ENCODE measurements at places on chromosomes 11 and 22. TPM values are rescaled to one million over a fixed set of nuclear protein-coding genes. Genes with fewer than 3 reads are reported as not detected.

DNA sequence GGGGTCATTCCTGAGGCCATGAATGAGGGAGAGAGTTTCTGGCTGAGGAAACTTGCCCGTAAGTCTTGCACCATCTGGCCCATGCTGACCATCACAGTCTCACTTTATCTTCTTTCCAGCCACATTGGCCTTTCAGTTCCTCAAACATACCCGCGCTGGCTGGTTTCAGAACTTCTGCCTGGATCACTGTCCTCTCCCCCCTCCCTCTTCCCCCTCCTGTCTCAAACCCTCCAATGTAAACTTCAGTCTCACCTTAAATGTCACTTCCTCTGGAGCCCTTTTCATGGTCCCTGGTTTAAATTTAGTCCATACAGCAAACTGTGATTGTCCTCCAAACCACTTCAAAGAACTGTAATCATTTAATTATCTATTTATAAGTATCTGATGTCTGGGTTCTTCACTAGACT, 3.7 kb upstream of the TMEM109 start:
- DNase-seq = no peak

- DNase-seq = no peak
Observed at GRCh38 chr22:45503816-45504372, 1.2 kb downstream of the FBLN1 start.

DNA sequence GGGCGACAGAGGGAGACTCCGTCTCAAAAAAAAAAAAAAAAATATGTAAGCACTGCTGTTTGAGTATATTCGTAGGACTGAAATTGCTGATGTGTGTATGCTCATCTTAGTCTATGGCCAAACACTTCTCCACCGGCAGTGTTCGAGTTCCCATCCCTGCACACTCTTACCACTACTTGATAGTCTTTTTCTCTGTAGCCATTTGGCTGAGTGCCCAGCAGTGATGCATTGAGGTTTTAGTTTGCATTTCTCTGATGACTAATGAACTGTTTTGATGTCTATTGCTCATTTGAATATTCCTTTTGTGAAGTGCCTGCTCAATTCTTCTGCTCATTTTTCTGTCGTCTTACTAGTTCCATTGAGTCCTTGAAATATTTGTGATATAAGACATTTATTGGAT, 1.9 kb downstream of the TIRAP start:
- peak; percentile 96 for DNase-seq

- no peak for DNase-seq
Observed at GRCh38 chr22:17892376-17892775, 118.1 kb upstream of the BID start.

GRCh38 chr11:35598254-35599125, 19.8 kb upstream of the FJX1 start:
- peak; percentile 17 for DNase-seq

DNA sequence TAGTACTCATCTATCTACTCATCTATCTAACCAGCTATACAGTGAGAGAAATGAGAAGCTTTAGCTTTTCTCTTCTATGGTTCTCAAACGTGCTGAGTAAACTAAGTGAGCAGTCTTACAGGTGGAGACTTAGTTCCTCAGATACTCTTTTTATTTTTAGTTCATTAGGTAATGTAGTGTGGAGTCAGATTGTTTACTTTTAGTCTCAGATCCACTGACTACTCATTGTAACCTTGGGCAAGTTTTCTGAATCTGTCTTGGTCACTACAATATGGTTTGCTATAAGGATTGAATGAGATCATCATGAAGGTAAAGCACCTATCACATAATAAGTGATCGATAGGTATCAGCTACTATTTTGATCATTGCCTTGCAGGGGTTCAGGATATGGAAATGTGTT, 160.1 kb downstream of the RAB38 start:
- DNase-seq = no peak

- no peak for DNase-seq
Observed at GRCh38 chr11:28296426-28296825, 188.2 kb downstream of the METTL15 start.

DNA sequence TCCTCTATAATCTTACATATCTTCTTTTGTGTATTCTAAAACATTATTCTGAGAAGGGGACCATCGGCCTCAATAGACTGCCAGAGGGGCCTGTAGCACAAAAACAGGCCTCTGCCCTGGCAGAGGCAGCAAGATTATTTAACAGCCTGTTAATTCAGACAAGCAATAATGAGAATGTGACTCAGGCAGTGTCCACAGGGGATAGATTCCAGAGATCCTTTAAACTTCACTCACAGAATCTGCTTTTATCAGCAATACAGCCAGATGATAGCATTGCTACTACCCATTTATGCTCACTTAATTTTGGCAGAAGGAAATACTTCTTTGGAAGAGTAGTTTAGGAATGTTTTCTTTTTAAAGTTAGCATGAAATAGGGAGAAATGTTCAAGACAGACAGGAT, 44.9 kb downstream of the AAMDC start:
- no peak for DNase-seq

DNA sequence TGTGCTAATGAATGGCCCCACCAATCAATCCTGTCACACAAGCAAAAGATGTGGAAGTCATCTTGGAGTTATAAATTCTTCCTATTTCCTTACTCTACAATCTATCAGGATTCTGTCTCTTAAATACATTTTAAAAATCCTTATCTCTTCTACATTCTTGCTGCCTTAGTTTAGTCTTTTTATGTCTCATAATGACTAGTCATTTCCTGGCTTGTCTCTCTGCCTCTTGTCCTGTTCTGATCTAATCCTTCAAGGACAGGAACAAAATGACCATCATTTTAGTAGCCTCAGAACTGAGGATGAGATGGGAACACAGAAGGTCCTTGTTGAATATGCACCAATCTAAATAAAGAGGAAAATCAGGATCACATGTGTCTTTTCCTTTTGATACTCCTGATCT, 56.6 kb upstream of the LIN7C start:
- no peak for DNase-seq

DNA sequence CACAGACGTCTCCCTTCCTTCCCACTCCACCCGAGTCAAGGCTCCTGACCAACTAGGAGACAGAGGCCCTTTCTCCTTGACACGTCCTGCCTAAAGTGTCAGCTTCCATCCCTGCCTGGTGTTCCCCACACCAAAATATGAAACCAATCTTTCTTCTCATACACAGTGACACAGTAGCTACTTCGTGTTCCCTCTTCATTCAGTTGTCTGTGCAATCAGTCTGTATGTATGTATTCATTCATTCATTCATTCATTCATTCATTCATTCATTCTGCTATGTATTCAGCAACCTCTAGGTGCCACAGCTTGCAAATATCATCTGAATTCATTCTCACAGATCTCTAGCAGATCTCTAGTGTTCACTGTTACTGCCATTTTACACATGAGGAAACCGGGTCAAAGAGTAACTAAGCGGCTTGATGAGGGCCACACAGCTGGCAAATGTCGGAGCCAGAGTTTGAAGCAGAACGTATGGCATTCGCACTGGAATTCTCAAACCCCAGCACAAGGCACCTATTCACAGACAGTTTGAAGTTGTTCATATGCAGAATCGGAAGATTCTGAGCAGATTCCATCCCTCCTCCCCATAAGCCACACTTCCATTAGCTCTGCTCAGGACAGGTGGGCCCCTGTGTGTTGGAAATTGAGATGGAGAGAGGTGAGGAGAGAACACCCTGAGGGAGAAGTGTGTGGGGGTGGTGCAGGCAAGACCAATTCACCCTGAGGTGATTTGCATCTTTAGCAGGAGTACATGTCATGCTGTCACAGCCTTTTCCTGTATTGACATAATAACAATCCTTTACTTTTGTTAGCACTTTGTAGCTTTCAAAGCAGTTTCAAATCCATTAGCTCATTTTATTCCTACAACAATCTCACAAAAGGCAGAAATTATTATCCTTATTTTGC, 275.7 kb downstream of the ST3GAL4 start:
- DNase-seq = no peak

DNA sequence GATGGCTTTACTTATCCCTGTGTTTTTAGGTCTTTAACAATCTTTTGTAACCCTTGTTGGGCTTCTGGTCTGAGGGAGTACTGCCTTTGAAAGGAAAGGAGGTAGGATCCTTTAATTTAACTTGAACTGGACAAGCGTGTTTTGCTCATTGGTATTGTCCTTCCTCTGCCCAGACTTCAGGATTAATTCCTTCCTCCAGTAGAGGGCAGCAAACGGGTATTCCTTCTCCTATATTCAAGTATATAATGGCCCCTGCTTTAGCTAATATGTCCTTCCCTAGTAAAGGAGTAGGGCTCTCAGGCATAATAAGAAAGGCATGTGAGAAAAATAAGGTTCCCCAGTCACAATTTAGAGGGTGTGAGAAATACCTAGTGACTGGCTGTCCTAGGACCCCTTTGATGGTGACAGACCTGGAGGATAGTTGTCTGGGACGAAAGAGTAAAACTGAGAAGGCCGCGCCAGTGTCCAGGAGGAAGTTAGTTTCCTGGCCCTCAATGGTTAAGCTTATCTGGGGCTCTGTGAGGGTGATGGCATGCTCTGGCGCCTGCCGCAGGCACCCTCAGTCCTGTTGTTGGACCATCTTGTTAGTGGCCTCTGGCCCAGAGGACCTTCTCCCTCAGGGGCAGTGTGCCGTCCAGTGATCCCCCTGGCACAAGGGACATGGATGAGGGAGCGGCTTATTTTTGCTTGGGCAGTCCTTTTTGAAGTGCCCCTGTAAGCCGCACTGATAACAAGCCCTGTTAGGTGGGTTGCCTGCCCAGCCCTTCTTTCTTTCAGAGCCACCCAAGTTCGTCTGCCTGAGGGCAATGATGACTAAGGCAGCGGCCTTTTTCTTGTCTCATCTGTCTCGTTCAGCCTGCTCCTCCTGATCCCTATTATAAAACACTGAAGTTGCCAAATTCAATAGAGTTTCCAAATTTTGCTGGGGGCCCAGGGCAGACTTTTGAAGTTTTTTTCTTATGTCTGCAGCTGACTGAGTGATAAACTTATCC, 51.8 kb downstream of the C11orf71 start:
- peak; percentile 38 for DNase-seq

The WT1 gene
- total RNA-seq = not detected

The GAS2 gene
- total RNA-seq = 1.3 TPM

The ALX4 gene
- not detected for total RNA-seq

The SEC14L6 gene
- total RNA-seq = not detected
